Activated T-cell treated with anti-CD3 and anti-CD28 coated beads, Interleukin-2, amount 50 U/mL, for 72 hours (primary cell): ENCODE measurements at places on chromosomes 7 and 10. TPM values are rescaled to one million over a fixed set of nuclear protein-coding genes. Genes with fewer than 3 reads are reported as not detected.

The AKAP9 gene
- total RNA-seq = 33.4 TPM

The PON3 gene
- not detected for total RNA-seq

The ENKUR gene
- not detected for total RNA-seq

The MBL2 gene
- not detected for total RNA-seq

The INSYN2A gene
- not detected for total RNA-seq

The TWIST1 gene
- total RNA-seq = 0.48 TPM

The EFCAB10 gene
- total RNA-seq = not detected

The PILRA gene
- total RNA-seq = 3.4 TPM

The GIMAP2 gene
- 47.8 TPM for total RNA-seq

The GNAT3 gene
- total RNA-seq = not detected

The SMKR1 gene
- total RNA-seq = 4.3 TPM

The CALCR gene
- not detected for total RNA-seq

The TRPV5 gene
- total RNA-seq = 0.09 TPM

The EPHA1 gene
- total RNA-seq = 2.2 TPM
